Hematopoietic multipotent progenitor cell treated with erythropoietin and hydrocortisone succinate and interleukin-3 and kit ligand, for 6 days (in vitro differentiated cells): ENCODE measurements at places on chromosomes 6 and 20.
A peak's percentile ranks its signal among the peaks of the same experiment; 100 is the strongest.

DNA sequence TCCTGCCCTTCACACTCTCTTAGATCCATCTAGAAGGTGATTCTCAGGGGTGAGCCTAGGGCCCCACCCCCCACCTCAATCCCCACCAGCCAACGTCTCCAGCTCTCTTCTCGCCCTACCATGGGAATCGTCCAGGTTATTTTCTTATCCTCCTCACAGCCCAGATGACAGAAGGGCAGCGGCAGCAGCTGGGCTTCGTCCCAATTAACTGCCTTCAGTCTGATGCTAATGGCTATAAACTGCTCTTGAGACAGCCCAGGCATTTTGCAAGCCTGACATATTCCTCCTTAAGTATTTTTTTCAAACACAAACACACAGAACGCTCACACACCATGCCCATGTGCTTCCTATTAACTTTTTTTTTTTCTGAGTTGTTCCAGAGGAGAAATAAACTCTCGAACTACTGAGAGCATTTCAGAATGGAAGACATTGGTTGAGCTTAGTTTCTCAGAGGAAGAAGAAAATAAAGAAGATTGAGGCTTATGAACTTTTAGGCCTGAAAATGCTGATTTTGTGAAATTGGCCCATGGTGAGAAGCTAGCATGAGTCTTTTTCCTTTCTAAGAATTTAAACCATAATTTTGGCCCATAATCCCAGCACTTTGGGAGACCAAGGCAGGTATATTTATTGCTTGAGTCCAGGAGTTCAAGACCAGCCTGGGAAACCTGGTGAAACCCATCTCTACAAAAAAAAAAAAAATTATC, 124.6 kb downstream of the EYA2 start:
- no peak for DNase-seq

DNA sequence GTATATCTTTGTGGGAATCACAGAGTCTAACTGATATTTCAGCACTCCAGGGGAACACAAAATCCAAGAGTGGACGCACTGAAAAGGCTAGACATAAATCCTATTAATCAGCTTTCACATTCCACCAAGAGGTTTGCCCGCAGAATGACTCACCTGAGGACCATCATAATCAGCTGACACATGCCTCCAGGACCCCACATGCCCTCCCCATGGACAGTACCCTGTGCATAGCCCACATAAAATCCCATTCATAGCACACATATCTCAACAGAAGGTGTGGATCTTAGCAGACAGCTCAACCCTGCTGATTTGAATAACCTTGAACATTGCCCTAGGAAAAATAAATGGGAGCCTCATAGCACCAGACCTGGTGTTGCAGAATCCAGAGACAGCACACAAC, 246.8 kb upstream of the TENT5A start:
- DNase-seq: no peak

GRCh38 chr6:4103929-4104328, 25.0 kb upstream of the FAM217A start:
- DNase-seq: no peak

DNA sequence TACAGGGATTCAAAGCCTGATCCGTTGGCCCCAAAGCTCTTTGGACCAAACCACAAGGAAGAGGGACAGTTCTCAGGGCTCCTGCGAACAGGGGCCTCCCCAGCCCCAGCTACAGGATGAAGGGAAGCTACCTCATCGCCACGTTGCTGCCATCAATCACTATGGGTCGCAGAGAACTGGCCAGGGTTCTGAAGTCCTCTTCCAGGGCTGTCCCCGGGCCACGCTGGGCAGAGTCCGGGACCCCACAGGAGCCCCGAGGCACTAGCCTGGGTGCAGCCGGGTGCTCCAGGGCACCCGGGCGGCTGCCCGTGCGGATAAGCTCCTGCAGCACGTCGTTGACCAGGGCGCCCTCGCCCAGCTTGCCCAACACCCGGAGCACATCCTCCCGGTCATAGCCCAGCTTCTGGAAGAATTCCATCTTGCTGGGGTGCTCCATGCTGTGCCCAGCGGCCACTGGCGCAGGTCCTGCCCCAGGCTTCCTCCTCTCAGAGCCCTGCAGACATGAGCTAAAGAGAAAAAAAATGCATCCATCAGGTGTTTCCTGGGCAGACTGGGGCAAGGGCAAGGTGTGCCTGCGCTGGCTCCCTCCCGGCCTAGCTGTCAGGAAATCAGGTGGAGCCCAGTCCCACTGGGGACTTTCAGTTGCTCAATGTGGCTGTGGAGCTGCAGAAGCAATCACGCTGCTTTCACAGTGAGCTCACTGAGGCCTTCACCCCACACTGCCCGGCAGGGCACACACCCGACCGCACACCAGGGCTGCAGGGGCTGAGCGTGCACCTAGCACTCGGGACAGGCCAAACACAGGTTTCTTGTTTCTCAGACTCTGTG, 10.5 kb downstream of the ZC3H12D start:
- DNase-seq: no peak

GRCh38 chr20:32132911-32133549, 23.5 kb downstream of the TM9SF4 start:
- DNase-seq: no peak

- DNase-seq: no peak
Observed at GRCh38 chr6:153099636-153100035, 31.4 kb downstream of the RGS17 start.

DNA sequence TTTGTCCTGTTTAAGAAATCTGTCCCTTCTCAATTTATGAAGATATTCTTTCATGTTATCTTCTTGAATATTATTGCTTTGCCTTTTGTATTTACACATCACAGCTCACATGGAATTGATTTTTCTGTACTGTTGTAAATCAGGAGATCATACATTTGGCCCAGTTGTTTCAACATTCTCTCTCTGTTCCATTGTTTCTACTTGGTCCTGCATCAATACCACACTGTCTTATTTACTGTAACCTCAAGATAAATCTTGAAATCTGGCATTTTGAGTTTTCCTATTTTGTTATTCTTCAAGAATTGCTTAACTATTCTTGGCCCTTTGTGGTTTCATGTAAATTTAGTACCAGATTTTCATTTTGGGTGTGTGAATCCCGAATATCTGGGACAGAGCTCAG, 121.7 kb upstream of the CCN2 start:
- DNase-seq: no peak

- DNase-seq: no peak
Observed at GRCh38 chr20:14310977-14311627, 26.3 kb downstream of the FLRT3 start.

GRCh38 chr6:81734081-81734480, 18.4 kb downstream of the TENT5A start:
- peak; percentile 25 for DNase-seq

DNA sequence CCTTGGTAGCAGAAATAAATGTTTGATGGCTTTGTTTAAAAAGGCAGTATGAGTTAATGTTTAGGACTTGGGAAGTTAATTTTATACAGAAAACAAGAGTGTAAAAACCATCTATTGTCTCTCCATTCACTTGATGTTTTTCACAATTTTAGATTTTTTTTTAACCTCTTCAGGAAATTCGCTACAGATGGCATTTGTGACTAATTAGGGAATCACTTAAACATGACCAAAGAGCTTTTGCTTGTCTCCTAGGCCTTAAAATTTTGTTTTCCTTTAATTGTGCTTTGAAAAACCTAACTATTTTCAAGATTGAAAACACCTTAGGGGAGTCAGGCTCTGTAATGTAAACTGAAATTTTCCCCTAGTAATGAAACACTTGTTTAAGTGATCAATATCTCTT, 17.3 kb downstream of the TULP4 start:
- DNase-seq: no peak

DNA sequence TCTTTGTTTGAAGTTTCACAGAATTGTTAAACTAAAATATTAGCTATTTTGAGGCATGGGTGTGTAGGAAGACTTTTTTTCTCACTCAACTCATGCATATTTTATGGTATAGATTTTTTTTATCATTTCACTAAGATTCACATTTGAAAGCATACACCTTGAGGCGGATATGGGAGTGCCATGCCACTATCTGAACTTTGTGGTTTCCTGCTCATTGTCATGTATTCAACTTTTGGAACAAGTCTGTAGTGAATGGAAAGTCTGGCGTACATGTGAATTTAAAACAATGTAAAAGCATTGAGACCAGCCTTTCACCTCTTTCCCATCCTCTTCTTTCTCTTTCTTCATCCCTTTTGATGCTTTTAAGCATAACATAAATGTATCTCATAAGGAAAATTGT, 147.9 kb downstream of the TPBG start:
- DNase-seq: no peak

GRCh38 chr6:107867302-107867615, 43.1 kb upstream of the SCML4 start:
- no peak for DNase-seq

DNA sequence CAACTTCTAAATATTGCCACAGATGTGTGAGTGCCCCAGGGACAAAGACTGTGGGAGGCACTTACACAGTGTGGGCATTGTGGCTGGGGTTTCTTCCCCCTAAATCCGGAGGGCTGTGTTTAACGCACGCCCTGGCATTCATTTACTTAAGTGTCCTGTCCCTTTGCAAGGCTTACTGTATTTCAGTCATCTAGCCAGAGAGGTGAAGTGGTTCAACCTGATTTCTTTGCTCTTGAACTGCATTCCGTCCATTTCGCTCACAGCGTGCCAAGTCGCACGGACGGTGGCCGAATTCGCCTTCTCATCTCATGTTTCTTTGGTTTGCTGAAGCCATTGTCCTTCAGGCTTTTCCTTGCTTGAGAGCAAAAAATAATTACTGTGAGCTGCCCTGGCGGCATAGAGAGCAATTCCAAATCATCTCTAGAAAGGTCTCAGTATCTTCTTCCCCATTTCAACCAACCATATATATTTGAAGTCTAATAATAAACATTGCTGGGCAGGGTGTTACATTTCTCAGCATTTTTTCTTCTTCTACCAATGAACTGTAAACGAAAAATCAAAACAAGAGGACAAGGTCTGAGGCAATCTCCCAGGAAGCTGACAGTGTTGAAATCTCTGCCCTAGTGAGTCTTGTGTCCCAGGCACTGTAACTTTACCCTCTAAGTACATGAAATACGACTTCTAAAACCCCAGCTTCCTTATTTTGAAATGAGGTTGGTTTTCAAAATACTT, 16.9 kb downstream of the SYTL3 start:
- DNase-seq: peak; percentile 81

DNA sequence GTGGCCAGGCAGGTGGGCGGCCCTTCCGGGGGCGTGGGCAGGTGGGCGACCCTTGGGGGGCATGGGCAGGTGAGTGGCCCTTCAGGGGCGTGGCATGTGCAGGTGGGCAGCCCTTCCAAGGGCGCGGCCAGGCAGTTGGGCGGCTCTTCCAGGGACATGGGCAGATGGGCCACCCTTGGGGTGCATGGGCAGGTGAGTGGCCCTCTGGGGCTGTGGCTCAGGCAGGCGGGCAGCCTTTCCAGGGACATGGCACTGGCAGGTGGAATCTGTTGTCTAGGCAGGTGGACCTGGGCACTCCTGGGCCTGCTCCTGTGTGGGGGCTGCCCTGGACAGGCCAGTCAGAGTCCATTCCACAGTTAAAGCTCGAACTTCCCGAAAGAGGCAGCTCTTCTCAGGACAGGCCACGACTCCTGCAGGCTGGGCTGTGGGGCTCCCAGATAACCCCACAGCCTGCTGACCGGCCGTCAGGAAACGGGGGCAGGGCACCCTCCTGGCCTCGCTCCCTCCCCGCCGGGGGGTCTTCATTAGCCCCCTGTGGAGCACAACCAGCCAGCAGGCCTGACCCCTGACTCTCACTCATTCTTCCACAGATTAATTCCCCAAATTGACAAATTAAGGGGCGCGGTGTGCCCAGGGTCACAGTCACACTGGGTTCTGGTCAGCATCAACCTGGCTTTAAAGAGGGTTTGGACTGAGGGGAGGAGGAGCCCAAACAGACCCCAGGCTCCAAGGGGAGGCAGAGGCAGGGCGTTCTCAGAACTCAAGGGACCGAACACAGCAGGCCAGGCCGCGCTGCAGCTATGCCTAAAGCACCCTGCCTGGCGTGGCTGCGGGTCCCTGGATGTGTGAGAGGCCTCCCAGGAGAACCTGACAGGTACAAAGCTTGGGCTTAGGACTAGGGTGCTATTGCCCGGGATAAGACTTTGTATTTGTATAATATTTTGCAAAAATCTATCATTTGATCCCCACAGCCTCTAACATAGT, 130.0 kb downstream of the DLL1 start:
- DNase-seq: no peak

GRCh38 chr6:43247114-43247999, 4.1 kb downstream of the TTBK1 start:
- peak; percentile 86 for DNase-seq
